Muscle of leg (tissue), 16 donors: ENCODE measurements at places on chromosomes 5 and 9. TPM values are rescaled to one million over a fixed set of nuclear protein-coding genes. Genes with fewer than 3 reads are reported as not detected.

Gene PRKAA1
- 52.2 TPM for total RNA-seq

Gene GNAQ
- 19.7 TPM for total RNA-seq

Gene CKMT2
- total RNA-seq = 91.3 TPM

Gene MEIKIN
- not detected for total RNA-seq

Gene IFNA2
- 0.09 TPM for total RNA-seq

Gene TRPM6
- 0.04 TPM for total RNA-seq

Gene SAXO1
- total RNA-seq = 0.04 TPM

Gene RIGI
- 6.7 TPM for total RNA-seq

Gene TMC1
- total RNA-seq = 0.49 TPM

Gene UBQLN1
- 59.4 TPM for total RNA-seq

Gene CORO2A
- total RNA-seq = 0.13 TPM

Gene FOXD4L6
- total RNA-seq = 0.13 TPM

Gene UBE2QL1
- 0.58 TPM for total RNA-seq

Gene GMCL2
- total RNA-seq = not detected

Gene TRIM52
- 8.3 TPM for total RNA-seq

DNA sequence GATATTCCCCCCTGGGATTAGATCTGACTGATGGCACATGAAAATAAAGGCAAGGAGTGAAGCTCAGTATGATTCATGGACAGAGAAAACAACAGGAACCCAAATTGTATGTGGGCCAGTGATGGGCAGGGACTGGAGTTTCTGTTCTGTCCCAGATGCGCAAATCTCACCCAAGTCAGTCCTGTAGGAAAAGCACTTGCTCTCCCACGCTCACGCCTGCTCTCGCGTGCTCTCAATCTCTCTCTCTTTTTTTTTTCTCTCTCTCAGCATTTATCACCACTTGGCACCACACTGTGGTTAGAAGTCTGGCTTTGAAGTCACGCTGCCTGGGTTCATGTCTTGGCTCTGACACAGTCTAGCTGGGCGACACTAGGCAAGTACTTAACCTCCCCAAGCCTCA lies 106.5 kb upstream of the LRRTM2 start:
- no peak overlapping the region for H3K27ac ChIP-seq
- no peak for DNase-seq
- no peaks in the 10 kb centered on the region for H3K4me1 ChIP-seq

GRCh38 chr5:118679264-118679940 lies 308.9 kb downstream of the DTWD2 start:
- H3K4me3 ChIP-seq = no peak overlapping the region
- H3K36me3 ChIP-seq = no peaks in the 10 kb centered on the region
- peak; percentile 93 for DNase-seq
- no peaks in the 10 kb centered on the region for H3K27me3 ChIP-seq
- no peak overlapping the region for H3K27ac ChIP-seq
- no peaks in the 10 kb centered on the region for H3K4me1 ChIP-seq

- DNase-seq = no peak
- peaks cover 15% of the 10 kb centered on the region for H3K36me3 ChIP-seq
- peaks cover 2% of the 10 kb centered on the region for H3K4me1 ChIP-seq
These were observed 138.5 kb downstream of the MPDZ start for GRCh38 chr9:13140843-13141592.

DNA sequence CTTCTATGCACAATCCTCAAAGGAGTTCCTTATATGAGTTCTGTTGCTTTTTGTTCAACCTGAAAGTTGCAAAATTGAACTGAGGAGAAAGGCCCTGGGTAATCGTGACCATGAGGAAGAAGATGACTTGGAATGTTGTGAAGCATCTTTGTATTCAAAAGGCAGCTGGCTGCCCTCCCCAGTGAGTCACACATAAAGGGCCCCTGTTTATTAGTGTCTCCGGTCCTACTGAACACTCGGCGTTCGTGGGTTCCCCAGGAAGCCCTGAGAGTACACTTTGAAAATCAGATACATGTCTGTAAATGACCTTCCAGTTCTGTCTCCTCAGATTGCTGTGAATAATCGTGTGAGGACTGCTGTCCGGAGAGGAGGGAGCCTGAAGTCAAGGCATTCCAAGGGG lies 73.6 kb downstream of the C9orf153 start:
- DNase-seq = no peak
- no peaks in the 10 kb centered on the region for H3K27me3 ChIP-seq
- no peaks in the 10 kb centered on the region for H3K4me1 ChIP-seq
- H3K36me3 ChIP-seq = no peaks in the 10 kb centered on the region
- H3K4me3 ChIP-seq = no peak overlapping the region

- no peak overlapping the region for H3K4me3 ChIP-seq
- no peaks in the 10 kb centered on the region for H3K27me3 ChIP-seq
- H3K27ac ChIP-seq = no peak overlapping the region
- no peaks in the 10 kb centered on the region for H3K4me1 ChIP-seq
These were observed 256.8 kb downstream of the ROR2 start for GRCh38 chr9:91693226-91693625.

GRCh38 chr9:87502391-87503221 lies 4.9 kb downstream of the DAPK1 start:
- H3K4me3 ChIP-seq = no peak overlapping the region
- peaks cover 2% of the 10 kb centered on the region for H3K27me3 ChIP-seq
- DNase-seq = peak; percentile 71
- peaks cover 3% of the 10 kb centered on the region for H3K36me3 ChIP-seq
- peaks cover 11% of the 10 kb centered on the region for H3K4me1 ChIP-seq

DNA sequence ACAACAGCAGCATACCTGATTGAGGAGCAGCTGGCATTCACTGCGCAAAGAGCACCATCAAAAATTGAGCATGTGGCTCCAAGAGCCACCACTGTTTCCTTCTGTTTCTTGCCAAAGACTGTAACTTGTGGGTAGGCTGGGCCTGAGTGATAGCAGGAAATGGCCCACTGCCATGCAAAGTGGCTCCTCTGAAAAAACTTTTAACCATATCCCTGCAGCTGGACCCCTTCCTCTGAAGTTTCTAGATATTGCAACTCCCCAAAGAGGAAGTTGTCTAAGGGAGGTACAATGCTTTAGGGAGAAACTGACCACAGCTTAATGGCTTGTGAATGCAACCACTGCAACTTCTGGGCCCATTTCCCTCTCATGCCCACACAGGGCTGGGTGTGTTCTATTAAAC lies 355.4 kb upstream of the PDE4D start:
- DNase-seq = peak; percentile 56
- H3K4me3 ChIP-seq = no peak overlapping the region
- no peaks in the 10 kb centered on the region for H3K27me3 ChIP-seq
- H3K27ac ChIP-seq = no peak overlapping the region
- no peaks in the 10 kb centered on the region for H3K36me3 ChIP-seq
- H3K4me1 ChIP-seq = peaks cover 2% of the 10 kb centered on the region

DNA sequence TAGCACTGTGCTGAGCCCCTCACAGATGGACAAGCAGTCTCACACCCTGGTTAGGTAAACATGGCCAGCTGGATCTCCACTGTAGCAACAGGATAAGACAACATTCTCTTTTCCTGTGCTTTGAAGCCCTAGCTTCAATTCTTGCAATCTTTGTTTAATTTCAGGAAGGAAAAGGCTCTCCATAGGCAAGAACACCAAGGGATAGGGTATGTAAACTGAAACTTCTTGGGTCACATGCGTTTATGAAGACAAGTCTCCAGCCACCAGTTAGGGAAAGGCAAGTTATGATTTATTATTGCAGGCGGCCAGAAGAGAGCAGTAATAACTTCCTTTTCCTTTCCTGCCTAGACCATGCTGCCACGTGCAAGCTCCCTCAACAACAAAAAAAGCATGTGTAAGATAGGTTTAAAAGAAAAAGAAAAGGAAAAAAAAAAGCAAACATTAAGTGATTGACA lies 50.1 kb upstream of the POU5F2 start:
- H3K27me3 ChIP-seq = no peaks in the 10 kb centered on the region
- H3K4me1 ChIP-seq = no peaks in the 10 kb centered on the region
- H3K4me3 ChIP-seq = no peak overlapping the region
- DNase-seq = peak; percentile 35

DNA sequence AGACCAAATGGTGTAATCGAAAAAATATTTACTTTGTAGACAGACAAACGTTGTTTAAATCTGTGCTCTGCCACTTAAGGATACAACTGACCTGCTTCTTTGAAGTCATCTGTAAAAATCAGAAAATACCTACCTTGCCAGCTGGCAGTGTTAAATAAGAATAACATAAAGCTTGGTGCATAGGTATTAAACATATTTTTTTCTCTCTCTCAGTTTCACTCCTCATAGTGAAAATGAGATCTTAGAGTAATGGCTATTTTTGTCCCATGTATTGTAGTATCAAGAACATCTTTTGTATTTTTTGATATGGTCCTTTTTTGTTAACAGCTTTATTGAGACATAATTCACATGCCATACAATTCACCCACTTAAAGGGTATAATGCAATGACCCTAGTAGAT lies 17.9 kb upstream of the RANBP17 start:
- DNase-seq = no peak
- H3K27me3 ChIP-seq = no peaks in the 10 kb centered on the region
- no peak overlapping the region for H3K4me3 ChIP-seq
- H3K27ac ChIP-seq = no peak overlapping the region
- H3K4me1 ChIP-seq = no peaks in the 10 kb centered on the region

DNA sequence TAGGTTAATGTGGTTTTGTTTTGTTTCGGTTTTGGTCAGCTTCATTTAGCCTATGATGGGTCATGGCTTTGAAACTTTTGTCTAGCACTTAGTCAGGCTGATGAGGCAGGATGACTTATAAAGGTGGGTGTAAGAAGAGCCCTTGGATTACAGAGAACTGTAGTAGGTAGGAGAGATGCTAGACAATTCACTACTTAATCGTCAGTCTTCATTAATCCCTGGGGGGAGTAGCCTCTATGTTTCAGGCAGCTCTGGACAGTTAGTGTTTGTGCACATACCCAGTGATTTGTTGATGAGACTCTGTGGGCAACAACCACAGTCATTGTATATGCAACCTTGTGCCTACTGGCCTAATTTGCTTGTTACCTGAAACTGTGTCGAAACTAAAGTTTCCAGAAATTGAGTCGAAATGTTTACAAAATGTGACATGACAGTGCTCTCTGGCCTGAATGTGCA lies 113.3 kb downstream of the MTREX start:
- peaks cover 5% of the 10 kb centered on the region for H3K4me1 ChIP-seq
- peaks cover 34% of the 10 kb centered on the region for H3K36me3 ChIP-seq
- no peak overlapping the region for H3K27ac ChIP-seq

GRCh38 chr5:38938973-38939372 lies 93.2 kb downstream of the OSMR start:
- peaks cover 17% of the 10 kb centered on the region for H3K36me3 ChIP-seq
- H3K4me1 ChIP-seq = no peaks in the 10 kb centered on the region
- DNase-seq = no peak
- H3K4me3 ChIP-seq = no peak overlapping the region
- no peaks in the 10 kb centered on the region for H3K27me3 ChIP-seq

- H3K4me3 ChIP-seq = no peak overlapping the region
- H3K4me1 ChIP-seq = no peaks in the 10 kb centered on the region
- no peaks in the 10 kb centered on the region for H3K27me3 ChIP-seq
- DNase-seq = no peak
- no peaks in the 10 kb centered on the region for H3K36me3 ChIP-seq
These were observed 170.7 kb downstream of the PDE4D start for GRCh38 chr5:59722874-59723273.

DNA sequence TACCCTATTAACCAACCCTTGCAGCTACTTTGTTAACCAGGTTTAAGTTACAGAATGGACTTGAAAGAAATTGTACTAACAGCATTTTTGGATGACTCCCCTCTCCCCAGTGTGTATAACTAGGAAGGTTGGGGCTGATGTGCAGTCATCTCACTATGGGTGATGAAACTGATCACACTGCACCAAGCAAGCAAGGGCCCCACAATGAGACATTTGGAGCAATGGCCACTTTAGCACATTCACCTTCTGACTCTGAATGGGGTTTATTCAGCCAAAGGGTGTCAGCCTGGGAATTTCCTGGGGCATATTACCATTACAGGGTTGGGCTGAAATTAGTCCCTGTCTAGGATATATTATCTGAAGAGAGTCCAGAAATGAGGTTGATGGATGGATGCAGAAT lies 18.7 kb upstream of the CYFIP2 start:
- no peak overlapping the region for H3K27ac ChIP-seq
- H3K4me3 ChIP-seq = no peak overlapping the region
- H3K4me1 ChIP-seq = no peaks in the 10 kb centered on the region
- no peaks in the 10 kb centered on the region for H3K27me3 ChIP-seq

DNA sequence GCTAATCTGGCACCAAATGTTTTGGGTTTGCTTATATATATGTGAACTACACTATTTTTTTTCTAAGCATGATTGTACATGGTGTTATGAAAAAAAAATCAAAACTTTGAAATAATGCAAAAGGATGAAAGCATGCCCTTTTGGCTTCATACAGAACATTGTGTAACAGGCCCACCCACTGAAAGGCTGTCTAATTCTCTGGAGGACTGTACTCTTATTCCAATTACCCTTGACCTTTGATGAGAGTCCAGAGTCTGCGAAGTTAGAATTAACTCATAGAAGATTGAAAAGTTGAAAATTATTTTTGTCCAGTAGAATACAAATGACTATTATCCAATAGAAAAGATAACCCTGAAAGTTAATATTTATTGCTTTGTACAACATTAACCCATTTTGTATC lies 117.4 kb downstream of the ADAMTS12 start:
- DNase-seq = peak; percentile 47
- H3K36me3 ChIP-seq = no peaks in the 10 kb centered on the region
- H3K4me3 ChIP-seq = no peak overlapping the region
- H3K27me3 ChIP-seq = no peaks in the 10 kb centered on the region
- no peak overlapping the region for H3K27ac ChIP-seq

GRCh38 chr9:127706836-127707241 lies at the start of gene CFAP157:
Gene CFAP157 (plus strand): TSS chr9:127706988. CDS start chr9:127707032, 44 bp downstream.
- no peak for DNase-seq
- H3K27me3 ChIP-seq = no peaks in the 10 kb centered on the region
- H3K36me3 ChIP-seq = peaks cover 2% of the 10 kb centered on the region

DNA sequence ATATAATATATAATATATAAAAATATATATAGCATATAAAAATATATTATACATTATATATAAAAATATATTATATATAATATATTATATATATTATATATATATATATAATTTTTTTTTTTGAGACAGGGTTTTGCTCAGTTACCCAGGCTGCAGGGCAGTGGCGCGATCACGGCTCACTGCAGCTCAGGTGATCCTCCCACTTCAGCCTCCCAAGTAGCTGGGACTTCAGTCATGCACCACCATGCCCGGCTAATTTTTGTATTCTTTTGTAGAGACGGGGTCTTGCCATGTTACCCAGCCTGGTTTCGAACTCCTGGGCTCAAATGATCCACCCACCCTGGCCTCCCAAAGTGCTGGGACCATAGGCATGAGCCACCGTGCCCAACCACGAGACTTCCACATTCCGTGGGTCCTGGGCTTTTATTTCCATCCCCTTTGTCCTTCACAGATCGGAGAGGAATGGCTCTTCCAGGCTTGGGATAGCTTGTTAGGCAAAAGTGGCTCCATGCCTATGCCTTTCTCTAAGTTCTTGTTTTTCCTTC lies 62.0 kb upstream of the IER5L start:
- no peaks in the 10 kb centered on the region for H3K36me3 ChIP-seq
- no peak overlapping the region for H3K27ac ChIP-seq
- no peak overlapping the region for H3K4me3 ChIP-seq
- DNase-seq = no peak
- H3K4me1 ChIP-seq = peaks cover 23% of the 10 kb centered on the region

DNA sequence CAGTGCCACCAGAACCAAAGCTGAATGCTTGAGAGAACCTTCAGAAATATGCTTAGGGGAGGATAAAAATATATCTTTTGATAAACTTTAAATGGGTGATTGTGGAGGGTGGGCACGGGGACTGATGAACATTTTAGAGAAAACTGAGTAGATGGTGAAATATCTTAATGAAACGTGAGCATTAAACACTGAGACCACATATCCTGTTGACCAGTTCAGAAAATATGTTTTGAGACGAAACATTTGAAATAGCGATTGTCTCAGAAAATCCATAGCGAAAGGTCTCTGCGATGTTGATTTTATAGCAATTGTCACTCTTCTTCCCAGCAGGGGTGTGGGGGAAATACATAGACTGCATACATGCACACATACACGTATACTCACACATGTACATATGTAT lies 231.0 kb downstream of the ESM1 start:
- DNase-seq = no peak
- H3K36me3 ChIP-seq = no peaks in the 10 kb centered on the region
